ENCODE measurements at places on chromosomes 6 and 20.

GRCh38 chr20:10705801-10706459 is 32.1 kb upstream of the JAG1 start:
- no peak for DNase-seq

DNA sequence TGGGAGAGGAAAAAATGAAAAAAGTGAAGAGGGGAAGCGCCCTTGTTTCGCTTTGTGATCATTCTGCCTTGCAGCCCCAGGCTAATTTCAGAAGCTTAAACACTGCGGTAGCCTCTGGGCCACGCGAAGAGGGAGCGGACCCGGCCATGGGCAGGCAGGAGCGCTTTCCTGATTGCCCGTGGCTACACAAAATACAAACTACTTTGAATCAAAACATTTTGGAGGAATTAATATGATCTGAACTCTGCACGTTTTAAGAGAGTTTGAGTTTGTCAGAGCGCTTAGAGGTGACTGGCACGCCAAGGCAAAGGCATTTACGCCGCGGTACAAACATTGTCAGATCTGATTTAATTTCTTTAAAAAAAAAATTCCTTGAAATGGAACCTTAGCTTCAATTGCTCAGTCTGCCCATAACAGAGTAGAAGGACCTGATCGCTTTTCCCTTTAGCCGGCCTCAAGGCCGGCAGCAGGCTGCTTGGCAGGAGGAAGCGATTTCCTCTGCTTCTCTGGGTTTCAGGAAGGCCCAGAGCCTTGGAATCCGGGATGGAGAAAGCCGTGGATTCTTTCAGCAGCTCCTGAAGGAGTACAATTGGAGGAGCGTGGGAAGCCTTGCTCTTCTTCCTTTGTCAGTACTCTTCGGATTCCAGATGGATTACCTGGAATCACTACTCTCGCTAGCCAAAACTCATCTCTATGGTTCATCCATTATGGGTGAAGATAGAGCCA is 9.7 kb downstream of the TFAP2D start:
- DNase-seq: no peak

GRCh38 chr6:106913676-106914280 is 60.8 kb downstream of the CD24 start:
- no peak for DNase-seq

- DNase-seq: no peak
These were observed 419.3 kb downstream of the PHF3 start for GRCh38 chr6:64054861-64055260.

GRCh38 chr6:89140347-89141156 is 5.3 kb upstream of the PM20D2 start:
- DNase-seq: no peak

DNA sequence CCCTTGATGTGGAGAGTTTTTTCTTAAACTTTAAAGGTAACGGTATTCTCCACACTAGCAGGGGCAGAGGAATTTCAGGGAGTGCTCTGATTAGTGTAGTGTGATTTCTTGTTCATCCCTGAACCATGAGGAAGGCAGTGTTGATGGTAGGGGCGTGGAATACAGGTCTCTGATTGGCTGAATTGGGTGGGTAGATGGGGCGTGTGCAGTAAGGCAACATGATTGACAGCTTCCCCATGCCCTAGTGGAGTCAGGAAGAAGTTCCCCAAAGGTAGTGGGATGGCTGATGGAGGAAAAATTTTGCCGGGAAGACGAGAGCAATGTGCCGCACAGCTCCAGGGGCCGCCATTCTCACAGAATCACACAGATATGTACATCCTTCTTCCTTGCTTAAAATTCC is 97.4 kb upstream of the SALL4 start:
- DNase-seq: no peak

- DNase-seq: no peak
These were observed 599.6 kb downstream of the PTPRT start for GRCh38 chr20:42589976-42590639.

DNA sequence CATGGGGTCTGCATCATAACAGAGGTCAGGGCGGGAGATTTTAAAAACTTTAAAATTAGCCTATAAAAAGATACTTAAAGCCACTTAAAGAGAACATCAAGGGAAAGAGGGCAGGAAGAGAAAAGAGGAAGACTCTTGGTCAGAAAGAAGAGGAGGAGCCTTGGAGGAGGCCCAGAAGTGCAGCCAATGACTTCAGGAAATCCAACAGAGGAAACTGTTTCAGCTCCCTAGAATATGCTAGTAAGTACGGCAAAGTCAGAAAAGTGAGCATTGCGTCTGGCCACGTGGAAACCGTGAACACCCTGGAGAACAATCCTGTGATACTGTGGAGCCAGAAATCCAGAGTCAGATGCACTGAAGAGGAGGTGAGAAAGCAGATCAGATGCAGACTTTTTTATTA is 22.5 kb upstream of the NHSL1 start:
- no peak for DNase-seq

DNA sequence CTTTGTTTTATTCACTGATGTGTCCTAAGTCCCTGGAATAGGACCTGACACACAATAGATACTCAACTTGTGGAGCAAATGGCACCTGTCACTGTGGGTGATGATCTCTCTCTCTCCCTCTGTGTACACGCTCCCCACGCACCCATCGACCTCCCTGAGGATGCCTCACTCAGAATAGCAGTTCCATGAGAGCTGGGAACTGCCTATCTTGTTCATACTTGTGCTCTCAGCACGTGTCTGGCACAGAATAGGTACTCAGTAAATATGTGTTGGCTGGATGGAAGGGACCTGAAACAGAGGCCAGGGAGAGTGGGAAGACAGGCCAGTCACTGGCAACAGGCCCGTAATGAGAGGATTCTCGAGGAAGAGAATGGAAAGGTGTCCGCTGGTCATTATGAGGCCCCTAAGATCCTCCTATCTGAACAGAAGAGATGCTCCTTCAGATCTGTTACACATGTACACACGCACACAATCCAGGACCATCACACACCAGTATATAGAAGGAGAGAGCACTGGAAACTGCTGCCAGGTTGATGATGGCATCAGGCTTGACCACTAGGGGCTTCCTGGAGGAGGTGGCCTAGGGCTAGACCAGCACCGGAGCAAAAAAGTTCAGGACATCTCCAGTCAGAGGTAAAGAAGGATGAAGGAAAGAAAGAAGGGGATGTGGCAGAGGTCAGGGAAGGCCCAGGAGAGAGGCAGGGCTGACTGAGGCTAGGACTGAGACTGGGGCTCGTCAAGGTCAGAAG is 30.9 kb downstream of the VEGFA start:
- DNase-seq: no peak

DNA sequence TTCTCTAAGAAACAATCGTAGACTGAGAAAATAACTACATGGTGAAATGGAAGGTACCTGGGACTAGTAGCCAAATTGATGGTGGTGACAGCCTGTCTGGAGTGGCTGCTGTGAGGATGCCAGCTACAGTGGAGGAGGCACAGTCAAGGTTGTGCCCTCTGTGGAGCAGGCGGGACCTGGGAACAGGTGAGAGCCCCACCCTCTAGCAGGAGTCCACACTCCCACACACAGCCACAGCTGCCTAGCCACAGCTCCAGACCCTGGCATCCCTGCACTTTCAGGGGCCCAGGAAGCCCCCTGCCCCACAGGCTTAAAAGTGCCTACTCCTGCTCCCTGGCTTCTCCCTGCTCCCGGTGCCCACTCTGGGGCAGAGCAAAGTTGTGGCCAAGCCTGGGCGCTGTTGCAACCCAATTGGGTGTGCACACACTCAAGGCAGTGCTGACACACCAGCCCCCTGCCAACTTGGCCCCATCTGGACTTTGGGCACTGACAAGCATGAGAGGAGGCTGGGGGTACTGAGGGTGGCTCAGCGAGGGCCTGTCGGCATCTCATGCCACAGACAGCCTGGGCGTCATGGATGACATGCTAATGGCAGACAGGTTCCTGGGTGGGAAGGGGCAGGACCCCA is 548.7 kb downstream of the TBC1D32 start:
- no peak for DNase-seq

GRCh38 chr6:88165844-88166492 is at the start of gene CNR1:
Gene CNR1 (minus strand): TSS chr6:88166347. CDS start chr6:88145274, 21,073 bp downstream.
- DNase-seq: no peak

DNA sequence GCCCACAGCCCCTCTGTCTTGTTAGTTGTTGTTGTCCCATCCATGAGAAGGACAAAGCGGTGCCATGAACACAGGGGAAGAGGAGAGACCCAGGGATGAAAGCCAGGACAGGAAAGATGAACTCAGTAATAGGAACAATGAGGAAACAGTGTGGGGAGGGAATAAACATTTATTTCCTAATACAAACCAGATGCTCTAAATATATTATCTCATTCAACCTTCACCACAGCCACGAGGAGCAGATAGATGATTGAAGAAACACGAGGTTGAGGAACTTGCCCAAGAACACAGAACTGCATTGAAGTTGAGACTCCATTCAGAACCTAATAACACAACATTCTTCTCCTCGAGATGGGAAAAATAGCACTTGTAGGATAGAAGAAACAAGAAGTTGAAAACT is 53.0 kb upstream of the AIG1 start:
- DNase-seq: no peak

GRCh38 chr20:4412216-4412615 is 309.5 kb upstream of the PRND start:
- DNase-seq: no peak

DNA sequence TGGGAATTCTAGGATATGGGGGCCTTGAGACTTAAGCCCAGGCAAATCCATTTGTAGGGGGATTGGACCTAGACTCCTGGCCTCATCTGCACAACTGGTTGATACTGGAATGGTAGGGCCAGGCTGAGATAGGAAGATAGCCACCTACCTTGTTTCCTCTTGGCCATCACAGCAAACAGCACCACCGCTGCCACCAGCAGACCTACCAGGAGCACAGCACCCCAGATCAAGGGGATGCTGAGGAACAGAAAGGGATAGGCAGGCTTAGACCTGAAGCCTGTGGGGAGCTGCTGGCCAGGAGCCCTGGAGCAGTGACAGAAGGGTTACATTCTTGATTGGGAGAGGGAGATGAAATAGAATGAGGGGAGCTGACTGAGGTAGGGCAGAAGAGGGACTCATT is 3.5 kb downstream of the TREML1 start:
- no peak for DNase-seq

DNA sequence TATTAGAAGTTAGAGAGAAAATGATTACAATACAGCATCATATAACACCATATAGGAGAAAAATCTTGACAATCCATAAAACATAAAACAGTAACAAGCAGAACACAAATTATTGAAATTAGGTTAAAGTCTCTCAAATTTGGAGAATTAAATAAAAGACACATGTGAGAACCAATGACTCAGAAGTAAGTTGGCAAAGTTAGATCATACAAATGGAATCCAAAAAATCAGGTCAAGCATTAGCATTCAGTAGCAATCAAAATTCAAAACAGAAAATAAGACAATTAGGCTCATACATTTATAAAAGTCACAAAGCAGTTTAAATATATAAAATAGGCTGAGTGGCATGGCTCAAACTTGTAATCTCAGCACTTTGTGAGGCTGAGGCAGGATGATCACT is 775.6 kb downstream of the PHF3 start:
- DNase-seq: no peak

DNA sequence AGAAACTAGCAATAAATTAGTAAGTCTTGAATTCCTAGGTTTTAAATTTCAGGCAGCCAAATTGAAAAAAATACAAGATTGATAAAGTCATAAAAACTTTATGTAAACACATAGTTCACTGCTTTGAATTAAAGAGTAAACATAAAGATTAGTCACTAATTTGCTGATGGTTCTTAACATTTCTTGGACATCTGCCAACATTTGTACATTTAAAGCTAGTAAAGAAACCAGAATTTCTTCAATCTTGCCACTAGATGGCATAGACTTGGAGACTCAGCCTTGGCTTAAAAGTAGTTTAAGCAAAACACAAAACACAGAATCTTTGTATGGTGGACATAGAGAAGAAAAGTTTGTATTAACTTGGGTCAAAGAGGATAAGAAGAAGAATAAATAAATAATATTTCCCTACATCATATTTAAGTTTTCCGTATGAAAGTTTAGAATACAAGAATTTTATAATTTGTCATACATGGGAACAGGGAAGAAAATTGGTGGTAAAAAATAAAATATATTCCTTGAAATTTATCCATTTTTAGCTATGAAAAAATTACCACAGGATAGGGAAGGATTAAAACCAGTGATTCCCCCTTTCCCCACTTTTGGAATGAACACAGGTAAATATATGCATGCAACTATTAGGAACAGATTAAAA is 41.7 kb upstream of the FAM135A start:
- no peak for DNase-seq

DNA sequence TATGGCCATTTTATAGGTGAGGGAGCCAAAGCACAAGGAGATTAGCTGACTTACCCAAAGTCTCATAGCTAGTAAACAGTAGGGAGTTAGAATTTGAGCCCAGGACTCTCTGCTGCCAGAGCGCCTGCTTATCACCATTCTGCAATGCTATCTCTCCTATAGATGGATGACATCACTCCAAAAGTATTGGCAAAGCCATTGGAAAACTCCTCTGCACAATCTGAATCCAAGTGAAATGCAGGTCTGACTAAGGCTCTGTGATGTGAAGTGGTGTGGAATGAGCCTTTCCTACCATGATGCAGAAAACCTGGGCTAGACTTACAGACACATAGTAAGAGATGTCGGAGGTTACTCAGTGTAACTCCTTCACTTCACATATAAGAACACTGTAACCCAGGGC is 106.3 kb downstream of the GRM1 start:
- no peak for DNase-seq

- no peak for DNase-seq
These were observed 43.6 kb downstream of the ZDHHC14 start for GRCh38 chr6:157424491-157425020.

GRCh38 chr6:125930765-125931418 is 25.7 kb upstream of the HINT3 start:
- no peak for DNase-seq

DNA sequence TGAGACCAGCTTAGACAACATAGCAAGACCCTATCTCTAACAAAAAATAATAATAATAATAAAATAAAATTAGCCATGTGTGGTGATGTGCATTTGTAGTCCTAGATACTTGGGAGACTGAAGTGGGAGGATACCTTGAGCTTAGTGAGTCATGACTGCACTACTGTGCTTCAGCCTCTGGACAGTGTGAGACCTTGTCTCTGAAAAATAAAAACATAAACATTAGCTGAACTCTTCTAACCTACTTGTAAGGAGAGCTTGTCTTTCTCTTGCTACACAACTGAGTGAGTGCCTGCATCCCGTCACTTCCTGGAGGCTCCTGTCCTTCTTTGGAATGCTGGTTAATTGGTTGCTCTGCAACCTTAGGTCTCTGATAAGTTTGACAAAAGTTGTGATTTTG is 5.1 kb upstream of the DBNDD2 start:
- DNase-seq: no peak

- no peak for DNase-seq
These were observed 31.6 kb downstream of the MYLK4 start for GRCh38 chr6:2719093-2719455.

- DNase-seq: no peak
These were observed 1.7 kb downstream of the APMAP start for GRCh38 chr20:24990810-24991252.

DNA sequence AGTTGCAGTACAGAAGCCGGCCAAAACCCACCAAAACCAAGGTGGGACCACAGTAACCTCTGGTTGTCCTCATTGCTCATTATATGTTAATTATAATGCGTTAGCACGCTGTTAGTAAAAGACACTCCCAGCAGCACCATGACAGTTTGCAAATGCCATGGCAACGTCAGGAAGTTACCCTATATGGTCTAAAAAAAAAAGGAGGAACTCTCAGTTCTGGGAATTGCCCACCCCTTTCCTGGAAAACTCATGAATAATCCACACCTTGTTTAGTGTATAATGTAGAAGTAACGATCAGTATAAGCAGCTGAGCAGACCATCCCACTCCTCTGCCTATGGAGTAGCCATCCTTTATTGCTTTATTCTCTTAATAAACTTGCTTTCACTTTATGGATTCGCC is 148.6 kb upstream of the EXOC2 start:
- no peak for DNase-seq
